ENCODE measurements at places on chromosomes 3 and 15.

DNA sequence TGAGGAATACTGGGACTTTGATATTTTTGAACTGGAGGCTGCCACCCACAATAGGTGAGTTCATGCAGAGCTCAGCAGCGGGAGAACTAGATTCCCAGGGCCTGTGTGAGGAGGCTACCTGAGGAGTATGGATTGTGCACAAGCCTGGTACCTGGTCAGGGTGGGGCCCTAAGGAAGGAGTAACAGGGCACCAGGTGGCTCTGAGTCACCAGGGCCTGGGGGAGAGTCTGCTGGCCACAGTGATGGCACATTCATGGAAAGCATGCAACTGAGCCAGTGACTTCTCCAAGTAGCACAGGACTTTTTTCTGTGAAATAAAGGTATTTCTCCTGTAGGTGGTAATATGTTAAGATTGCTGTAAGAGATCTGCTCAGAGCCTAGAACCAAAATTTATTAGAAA lies 134.4 kb downstream of the PDE8A start:
- DNase-seq: no peak

DNA sequence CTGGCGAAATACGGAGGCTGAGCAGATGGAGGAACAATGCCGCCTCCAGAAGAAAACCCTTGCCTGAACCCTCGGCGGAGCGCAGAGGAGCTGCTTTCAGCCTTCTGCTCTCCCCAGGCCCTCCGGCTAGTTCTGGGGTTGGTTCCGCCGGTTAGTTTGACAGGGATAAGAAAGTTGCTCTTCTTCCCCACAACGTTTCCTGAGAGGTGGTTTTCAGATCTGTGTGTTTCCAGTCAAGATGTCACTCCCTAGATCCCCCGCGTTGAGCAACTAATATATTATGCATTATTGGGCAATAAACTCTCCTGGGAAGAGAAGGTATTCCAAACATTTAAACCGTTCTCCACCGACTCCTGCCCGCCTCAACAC lies 551 bp downstream of the NLGN1 start:
- DNase-seq: no peak

- no peak for DNase-seq
These were observed 153.5 kb upstream of the LMCD1 start for GRCh38 chr3:8348076-8348475.

GRCh38 chr3:114887806-114888205 lies 259.3 kb downstream of the ZBTB20 start:
- DNase-seq: no peak

GRCh38 chr15:83112233-83112955 lies 4.9 kb downstream of the TM6SF1 start:
- DNase-seq: no peak

- DNase-seq: no peak
These were observed 687.0 kb downstream of the NTRK3 start for GRCh38 chr15:87569581-87569980.

DNA sequence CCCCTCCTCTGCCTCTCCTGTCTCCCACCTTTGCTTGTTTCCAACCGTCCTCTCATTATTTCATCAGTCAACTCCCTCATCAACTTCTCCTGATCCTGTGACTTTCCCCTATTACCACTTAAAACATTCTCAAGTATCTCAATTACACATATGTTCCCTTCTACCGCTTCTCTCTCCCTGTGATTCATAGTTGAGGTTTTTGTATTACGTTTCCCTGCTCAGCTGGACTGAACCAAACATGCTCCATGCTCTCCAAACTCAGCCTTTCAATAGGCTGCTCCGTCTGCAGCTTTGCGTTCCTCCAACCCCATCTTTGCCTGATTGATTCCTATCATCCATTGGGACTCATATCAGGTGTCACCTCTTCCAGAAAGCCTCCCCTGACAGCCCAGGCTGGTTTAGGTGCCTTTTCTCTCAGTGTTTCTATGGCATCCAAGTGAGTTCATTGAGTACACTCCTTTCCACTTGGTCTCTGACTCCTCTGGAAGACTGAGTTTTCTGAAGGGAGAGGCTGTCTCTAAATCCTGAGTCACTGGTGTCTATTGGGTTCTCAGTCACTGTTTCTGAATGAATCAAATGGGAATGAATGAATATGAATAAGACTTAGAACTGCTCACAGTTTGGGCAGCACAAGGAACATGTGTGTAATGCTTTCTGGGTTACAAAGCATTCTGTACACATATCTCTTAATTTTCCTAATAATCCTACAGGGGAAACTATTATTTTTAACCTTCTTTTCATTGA lies 56.4 kb downstream of the PLD1 start:
- no peak for DNase-seq

- DNase-seq: no peak
These were observed 309.8 kb upstream of the ICE2 start for GRCh38 chr15:60788692-60789103.

GRCh38 chr3:127363891-127364290 lies 76.0 kb upstream of the PRR20G start:
- DNase-seq: no peak

DNA sequence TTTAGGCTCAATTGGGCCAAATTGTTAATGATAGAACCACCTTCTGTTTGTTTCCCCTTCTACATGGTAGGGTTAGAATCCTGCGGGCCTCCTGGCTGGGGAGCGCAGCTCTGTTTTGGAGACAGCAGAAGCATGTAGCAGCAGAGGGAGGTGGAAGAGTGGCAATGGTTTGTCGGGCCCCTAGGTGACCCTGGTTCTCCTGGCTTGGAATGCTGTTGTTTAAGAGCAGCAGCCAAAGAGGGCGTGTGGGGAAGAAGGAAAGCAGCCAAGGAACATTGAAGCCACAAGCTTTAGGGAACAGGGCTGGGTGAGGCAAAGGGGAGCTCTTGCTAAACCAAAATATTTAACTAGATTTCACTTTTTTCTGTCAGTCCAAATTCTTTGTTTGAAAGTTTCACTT lies 213.7 kb upstream of the NR2E3 start:
- peak; percentile 72 for DNase-seq

DNA sequence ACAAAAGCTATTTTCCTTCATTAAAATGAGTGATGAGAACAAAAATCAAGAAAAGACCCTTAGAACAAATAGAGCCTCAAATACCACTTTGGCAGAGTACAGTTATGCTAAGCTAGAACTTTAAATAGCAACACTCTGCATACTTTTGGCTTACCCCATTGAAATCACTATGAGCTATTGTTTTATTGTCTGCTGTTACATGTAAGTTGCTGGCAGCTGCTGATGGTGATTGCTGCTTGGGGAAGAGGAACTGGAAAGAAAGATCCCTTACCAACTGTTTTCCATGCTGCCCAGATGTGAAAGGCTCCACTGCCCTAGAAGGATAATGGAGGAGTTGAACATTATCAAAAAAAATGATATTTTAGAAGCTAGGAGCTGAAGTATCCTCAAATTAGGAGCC lies 135.4 kb downstream of the SYNPR start:
- DNase-seq: no peak

GRCh38 chr3:39378088-39378487 lies 5.1 kb upstream of the SLC25A38 start:
- DNase-seq: no peak

GRCh38 chr3:9077029-9077428 lies 113.8 kb upstream of the RAD18 start:
- no peak for DNase-seq

GRCh38 chr3:51675201-51675611 lies 4.2 kb downstream of the TEX264 start:
- no peak for DNase-seq

GRCh38 chr3:34229876-34230275 lies 431.4 kb downstream of the PDCD6IP start:
- DNase-seq: no peak

DNA sequence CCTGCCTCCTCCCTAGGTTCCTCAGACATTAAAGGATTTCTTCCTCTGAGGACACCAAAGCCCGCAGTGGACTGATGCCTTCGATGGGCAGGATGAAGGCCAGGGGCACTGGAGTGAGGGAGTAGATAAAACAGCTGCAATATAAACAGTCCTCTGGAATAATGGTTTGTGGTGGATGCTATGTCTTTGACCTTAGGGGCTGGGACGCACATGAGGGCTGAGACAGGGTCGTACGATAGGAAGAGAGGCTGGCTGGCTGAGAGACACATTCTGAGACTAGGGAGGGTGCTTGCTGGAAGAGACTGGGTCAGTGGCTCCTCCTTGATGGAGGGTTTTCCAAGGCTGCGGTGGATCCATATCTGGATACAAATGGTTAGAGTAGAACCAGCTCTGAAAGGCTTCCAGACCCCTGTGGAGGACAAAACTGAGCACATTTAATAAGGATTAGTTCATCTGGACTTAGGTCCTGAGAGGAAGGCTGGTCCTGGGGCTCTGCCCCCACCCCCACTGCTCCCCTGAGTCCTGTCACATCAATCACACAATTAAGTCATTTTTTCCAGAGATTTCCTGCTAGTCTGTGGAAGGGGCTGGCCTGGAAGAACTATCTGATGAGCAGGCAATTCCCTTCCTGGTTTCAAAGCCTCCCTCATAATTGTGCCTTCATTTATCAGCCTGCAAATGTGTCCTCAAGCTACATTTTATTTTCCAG lies 15.8 kb downstream of the TBC1D21 start:
- DNase-seq: no peak

Measured in right atrium auricular region (tissue), 2 donors.